ENCODE measurements at places on chromosomes 2 and 18.

- DNase-seq, result no peak
These were observed 5.9 kb downstream of the NEUROD1 start for GRCh38 chr2:181674461-181674860.

- no peak for DNase-seq
These were observed 84.5 kb downstream of the LONRF2 start for GRCh38 chr2:100237770-100238169.

- DNase-seq, result no peak
These were observed 162.5 kb upstream of the TMEFF2 start for GRCh38 chr2:192357217-192357616.

DNA sequence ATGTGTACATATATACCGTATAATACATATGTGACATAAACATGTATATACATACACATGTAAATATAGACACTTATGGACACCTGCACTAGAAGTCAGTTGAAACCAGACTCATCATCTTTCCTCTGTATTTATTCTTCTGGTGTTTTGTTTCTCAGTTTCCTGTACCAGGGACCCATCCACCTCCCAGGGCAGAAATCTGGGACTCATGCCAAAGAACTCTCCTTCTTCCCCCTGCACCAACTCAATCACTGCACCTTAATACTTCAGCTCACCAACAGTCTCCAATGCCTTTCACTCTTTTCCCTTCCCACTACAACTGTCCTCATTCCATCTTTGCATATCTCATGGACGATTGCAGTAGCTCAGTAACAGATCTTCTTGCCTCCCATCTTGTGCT is 428.0 kb downstream of the FBXO15 start:
- DNase-seq, result no peak

DNA sequence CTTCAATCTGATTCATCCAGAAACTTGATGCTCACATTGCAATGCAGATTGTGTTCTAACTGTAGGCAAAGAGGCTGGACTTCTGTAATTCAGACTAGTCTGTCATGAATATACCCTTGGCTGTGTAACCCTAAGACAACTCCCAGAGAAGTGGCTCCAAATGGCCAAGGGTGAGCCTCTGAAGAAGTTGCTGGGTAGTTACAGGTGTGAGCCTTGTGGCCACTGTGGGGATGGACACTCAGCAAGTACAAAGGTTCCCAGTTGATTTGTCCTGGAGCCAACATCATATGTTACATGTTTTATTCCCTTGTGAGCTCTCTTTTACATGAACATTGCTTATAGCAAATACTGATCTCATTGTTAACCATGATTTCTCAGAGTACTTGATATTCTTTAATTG is 94.8 kb upstream of the KCNJ3 start:
- no peak for DNase-seq

- no peak for DNase-seq
These were observed 66.2 kb downstream of the HNMT start for GRCh38 chr2:138030459-138030858.

DNA sequence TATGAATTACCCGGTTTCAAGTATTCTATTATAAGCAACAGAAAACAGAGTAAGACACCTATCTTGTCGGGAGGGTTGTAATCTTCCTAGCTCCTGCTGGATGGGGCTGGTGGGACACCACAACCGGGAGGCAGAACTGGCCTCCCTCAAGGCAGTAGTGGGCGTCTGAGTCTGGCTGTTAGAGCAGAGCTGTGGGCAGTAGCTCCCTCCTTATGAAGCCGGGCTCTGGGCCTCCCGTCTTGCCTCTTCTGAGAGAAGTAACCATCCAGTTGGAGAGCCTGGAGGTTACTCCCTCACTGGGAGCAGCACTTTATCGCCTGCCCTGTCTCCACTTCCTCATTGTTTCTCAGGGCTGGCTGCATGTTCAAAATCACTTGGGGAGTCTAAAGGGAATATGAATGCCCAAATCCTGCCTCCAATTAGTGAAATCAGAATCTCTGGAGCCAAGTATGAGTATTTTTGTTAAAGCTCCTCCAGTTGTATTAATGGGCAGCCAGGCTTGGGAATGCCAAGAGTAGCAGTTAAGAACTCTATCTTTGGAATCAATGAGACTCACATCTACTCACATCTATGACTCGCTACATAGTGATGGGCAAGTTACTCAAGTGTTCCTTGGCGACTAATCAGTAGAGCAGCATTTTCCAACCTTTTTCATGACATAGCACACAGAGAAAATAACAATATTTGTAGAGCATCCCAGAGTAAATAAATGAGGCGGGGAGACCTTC is 27.3 kb upstream of the NRP2 start:
- DNase-seq, result no peak

GRCh38 chr2:8684540-8684877 is 2.7 kb downstream of the ID2 start:
- DNase-seq, result peak; percentile 33

DNA sequence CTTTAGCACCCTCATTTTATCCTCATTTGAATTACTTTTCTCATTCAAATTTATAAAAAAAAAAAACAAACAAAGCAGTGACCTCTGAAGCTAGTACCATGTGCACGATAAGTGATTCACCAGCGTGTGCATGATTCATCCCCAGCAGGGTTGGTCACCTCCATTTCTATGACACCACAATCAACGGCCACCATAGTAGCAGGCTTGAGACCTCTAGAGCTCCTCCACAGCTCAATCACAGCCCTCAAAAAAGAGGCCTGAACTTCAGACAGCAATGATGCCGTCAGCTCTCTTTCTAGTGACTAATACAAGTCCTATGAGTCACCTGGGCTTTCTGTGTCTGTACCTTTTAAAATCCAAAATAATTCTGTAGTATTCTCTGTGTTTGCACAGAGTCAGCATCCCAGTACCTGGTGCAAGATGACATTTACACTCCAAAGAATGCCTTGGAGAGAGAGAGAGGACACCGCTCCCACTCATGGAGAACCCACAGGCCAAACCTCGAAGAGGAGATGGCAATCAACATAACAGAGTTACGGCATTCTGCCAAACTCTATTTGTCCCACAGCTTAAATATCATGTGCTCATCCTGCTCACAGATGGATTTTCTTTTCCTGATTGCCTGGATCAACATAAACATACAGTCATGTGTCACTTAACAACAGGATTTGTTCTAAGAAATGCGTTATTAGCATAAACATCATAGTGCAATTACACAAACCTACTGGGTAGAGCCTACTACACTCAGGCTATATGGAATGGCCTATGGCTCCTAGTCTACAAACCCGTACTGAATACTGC is 58.7 kb downstream of the L3MBTL4 start:
- no peak for DNase-seq

GRCh38 chr2:48417856-48418838 is 111.8 kb upstream of the STON1 start:
- no peak for DNase-seq

DNA sequence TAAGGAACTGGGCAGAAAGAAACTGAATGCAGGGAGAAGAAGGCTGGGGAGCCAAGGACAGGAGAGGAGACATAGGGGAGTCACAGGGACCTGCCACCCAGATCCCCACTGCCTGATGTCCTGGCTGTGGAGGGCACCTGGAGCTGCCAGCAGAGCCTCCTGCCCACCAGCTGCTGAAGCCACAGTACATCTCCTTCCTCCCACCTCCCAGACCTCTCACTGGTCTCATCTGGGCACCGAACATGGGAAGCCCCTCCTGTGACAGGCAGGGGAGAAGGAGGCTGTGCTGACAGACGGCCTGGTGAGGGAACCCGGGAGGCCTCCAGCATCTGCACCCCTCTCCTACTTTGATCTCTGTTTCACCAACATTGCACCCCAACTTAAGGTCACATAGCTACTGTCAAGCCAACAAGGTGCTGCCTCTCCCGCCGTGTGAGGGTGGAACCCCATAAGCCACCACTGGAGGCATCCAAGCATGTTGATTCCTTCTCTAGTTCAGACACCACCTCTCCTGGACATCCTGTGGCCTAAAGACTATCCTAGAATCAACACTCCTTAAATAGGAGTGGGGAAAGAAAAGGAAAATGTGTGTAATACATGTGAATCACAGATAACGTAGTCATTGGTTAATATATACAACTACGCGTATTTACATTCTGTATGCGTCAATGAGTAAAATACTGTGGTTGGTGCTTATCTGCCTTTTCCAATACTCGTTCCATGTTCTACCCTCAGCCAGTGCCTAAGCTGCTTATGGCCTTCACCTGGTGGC is 3.5 kb upstream of the RNPEPL1 start:
- no peak for DNase-seq

DNA sequence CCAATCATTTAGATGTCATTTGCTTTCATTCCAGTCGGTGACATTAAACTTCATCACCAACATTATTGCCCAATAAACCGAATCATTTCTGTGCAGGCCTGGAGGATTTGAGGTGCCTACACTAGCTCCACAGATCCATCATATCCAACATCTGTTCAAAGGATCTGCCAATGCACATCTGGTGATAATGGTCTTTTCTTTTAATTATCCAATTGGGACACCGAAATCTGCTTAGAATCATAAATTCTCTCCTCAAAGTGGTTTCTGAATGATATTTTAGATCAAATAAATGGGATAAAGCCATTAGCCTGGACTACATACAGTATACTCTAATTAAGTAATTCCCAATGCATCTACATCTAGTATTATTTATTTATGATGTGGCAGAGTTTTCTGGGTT is 85.6 kb downstream of the ABCA12 start:
- no peak for DNase-seq

- no peak for DNase-seq
These were observed 115.2 kb downstream of the INHBB start for GRCh38 chr2:120461092-120461491.

- DNase-seq, result no peak
These were observed 58.3 kb upstream of the RAPGEF4 start for GRCh38 chr2:172677363-172677762.

DNA sequence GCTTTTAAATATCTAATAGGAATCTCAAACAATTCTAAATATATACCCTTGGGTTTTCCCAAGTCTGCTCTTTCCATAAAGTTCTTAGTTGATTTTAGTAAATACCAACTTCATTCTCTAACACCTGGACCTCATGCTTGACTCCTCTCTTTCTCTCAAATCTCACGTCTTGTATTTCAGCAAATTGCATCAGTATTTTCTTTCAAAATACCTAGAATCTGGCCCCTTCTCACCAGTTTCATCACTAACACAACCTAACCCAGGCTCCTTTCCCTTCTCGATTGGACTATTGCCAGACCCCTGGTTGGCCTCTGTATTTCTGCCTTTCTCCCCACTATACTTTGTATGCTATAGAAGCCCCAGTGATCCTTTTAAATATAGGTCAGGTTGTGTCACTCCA is 23.0 kb upstream of the FAM171B start:
- DNase-seq, result no peak

DNA sequence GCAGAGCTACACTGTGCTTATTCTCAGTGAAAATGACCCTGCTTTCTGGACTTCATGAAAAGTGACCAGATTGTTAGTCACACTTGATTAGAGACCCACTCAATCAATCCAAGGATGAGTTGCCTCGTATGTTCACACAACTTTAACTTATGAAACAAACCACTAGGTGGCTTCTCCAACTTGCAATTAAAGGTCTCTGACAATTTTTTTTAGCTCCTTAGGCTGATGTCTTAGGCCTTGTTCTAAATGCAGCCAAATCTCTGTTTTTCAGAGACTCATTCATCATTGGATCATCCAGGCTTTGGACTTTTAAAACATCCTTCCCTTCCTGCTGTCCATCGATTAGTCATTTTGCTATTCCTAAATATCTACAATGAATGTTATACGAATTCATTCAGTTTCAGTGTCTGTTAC is 63.4 kb downstream of the MREG start:
- no peak for DNase-seq

- no peak for DNase-seq
These were observed 27.2 kb upstream of the EFR3B start for GRCh38 chr2:25014631-25015030.

DNA sequence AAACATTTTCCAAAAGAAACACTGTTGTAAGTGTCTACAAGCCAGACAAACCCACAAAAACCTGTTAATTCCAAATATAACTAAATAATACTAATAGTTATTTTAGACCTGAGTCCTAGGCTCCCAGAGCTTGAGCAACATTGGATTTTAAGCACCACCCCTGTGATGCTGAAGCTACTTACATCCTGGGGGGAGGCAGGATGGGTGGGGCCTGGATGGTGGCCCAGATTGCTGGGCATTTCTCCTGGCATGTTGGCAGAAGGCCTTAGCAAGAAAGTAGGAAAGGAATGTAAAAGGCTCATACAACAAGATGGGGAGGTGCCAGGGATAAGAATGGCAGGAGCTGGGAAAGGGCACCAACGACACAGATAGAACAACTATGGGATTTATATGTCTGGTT is 50.7 kb upstream of the OTX1 start:
- DNase-seq, result no peak

DNA sequence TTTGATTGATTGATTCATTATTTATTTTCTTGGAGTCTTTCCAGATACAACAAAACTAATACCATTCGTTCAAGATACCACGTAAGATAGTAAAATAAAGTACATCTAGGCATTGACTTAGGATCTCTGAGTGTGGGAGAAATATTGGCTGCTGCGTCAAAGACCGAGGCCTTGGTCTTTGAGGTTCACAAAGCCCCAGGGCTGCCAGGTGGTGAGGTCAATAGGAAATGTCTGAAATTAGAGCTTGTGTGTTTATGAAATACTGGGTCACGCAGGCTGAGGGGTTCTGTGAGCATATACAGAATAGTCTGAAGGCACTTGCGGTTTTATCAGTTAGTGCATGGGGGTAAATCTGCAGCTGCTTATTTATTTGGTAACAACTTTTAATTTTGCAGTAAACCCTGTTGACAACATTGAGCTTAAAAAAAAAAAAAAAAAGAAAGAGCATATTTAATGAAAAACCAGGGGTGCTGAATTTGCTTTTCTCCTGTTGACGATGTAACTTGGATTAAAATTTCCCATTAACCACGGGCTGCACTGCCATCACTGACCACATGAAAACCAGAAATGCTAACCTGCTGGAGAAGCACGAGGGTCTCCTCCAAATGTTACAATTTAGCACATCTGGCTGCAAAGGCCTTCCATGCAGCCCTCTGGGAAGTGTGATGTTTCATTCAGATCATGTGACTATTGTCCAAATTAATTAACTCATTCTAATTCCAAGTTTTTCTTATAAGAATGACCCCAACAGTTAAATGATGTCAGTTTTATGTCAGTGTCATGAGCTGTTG is 27.1 kb upstream of the SERPINB12 start:
- no peak for DNase-seq

DNA sequence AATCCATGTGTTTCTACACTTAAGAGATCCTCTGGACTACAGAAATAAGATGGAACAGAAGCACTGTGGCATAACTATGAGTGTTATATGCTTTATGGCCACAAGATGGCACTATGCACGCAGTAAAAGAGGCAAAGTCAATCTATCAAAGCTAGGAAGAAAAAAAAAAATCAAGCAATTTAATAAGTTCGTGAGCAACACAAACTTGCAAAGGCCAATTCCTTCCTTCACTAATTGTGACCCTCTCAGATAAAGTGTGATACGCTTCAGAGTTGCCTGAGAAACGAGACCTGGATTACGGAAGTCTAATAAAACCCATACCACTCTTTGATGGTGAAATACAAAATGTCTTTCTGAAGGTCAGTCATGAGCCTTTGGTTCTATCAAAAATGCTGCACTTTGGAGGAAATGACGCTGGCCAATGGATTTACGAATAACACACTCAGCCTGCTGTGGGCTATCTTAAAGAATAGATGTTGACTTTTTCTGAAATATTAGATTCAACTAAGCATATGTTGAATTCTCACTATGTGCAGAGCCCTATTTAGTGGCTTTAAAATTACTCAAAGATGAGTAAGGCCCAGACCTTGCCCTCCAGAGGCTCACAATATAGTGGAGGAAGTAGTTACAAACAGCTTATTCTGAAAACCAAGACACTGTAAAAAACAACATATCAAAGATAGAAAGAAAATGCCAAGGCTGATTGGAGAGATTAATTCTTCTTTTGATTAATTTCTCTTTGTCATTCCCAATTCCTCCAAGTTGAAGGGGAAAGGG is 35.5 kb upstream of the TTR start:
- DNase-seq, result no peak

- DNase-seq, result no peak
These were observed 228.0 kb upstream of the SMAD7 start for GRCh38 chr18:49178736-49179135.

Measured in CD4-positive, alpha-beta T cell treated with Interferon gamma for 1 hour (primary cell).